AML-193 (cell line): ENCODE measurements at places on chromosomes 7 and 10.

DNA sequence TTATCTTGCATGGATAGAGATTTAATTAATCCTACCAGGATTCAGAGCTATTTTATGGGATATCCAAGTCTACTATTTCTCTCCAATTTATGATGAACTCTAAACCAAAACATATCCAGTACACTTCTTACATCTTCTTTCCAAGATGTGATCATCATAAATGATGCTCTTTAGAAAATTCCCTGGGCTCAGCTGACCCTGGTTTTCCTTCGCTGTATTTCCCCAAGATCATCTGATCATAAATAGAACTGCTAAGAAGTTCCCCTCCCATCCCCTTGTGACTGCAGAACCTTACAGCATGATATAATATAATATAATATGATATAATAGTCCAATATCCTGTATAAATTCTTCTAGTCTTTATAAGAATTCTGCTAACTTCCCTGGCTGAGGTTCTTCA lies 114.6 kb upstream of the LYZL2 start:
- no peak for DNase-seq

- DNase-seq = peak; percentile 5
Observed at GRCh38 chr10:72567889-72568640, 57.8 kb downstream of the MICU1 start.

- no peak for DNase-seq
Observed at GRCh38 chr10:119817991-119818888, 54.4 kb downstream of the MCMBP start.

DNA sequence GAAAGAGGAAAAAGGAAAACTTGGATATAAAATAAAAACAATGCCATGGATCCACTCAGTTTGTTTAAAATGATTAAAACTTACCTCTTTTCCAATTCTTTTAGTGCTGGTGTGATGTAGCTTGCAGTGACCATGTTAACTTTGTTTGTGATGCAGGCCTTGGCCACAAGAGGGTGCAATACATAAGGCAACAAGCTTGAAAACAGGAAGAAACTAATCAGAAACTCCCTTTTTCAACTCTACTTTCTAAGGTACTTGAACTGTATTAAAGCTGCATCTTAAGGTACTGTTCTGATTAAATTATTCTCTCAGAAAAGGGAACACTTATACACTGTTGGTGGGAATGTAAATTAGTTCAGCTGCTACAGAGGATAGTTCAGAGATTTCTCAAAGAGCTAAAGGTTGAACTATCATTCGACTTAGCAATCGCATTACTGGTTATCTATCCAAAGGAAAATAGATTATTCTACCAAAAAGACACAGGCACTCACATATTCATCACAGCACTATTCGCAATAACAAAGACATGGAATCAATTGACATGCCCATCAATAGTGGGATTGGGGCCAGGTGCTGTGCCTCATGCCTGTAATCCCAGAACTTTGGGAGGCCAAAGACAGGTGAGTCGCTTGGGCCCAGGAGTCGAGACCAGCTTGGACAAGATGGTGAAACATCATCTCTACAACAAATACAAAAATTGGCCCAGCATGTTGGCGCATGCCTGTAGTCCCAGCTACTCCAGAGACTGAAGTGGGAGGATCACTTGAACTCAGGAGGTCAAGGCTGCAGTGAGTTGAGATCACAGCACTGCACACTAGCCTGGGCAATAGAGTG lies 50.9 kb downstream of the AASS start:
- peak; percentile 28 for DNase-seq

GRCh38 chr7:43753271-43753810 lies 5.1 kb upstream of the BLVRA start:
- DNase-seq = no peak

DNA sequence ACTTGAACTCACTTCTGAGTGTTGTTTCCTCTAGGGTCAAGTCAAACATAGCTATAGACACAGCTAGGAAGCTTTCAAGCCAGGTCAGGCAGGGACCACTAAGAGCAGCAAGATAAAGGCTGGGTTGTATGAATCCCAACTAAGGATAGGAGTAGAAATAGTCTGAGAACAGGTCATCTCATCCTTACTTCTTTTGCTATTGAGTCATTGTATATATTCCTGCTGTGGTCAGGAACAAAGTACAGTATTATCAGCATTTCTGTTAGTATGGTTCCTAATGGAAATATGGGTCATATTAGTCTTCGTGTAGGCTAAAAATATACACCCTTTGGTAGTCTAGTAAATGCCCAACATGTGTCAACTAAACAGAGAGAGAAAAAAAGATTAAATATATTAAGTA lies 145.3 kb downstream of the BTAF1 start:
- no peak for DNase-seq

- no peak for DNase-seq
Observed at GRCh38 chr10:74683621-74684364, 142.6 kb upstream of the KAT6B start.

DNA sequence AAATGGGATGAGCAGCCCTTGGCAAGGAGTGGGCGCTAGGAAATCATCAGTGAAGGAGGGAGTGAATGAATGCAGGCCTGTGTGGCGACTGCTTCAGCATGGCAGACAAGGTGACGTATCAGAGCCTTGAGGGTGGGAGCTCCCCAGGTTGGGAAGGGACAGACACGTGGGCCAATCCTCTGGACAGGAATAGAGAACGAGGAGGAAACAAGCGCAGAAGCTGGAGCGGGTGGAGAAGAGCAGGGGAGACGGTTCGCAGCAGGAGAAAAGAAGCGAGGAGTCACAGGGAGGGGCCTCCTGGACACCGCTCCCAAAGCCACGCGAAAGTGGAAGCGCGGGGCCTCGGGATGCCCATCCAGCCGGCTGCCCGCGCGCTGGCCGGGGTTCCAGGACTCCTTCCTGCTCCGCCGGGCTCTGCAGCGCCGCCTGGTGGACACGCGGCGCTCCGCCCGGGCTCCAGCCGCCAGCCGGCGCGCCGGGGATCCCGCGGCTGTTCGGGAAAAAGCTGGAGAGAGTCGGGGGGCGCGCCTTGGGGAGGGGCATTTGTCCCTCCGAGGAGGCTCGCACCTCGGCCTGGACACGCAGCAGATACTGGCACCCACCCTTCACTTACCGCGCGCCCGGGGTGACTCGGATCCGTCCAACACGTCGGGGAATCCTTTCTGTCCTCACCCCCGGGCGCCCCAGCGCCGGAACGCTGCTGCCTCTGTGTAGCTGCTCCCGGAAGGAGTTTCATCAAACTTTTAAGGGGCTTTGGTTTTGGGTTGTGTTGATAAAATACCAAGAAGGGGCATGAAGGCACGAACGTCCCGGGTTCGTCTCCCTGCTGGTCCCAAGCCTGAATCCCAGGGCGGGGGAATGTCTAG lies 6.3 kb downstream of the ZNF503 start:
- no peak for DNase-seq

DNA sequence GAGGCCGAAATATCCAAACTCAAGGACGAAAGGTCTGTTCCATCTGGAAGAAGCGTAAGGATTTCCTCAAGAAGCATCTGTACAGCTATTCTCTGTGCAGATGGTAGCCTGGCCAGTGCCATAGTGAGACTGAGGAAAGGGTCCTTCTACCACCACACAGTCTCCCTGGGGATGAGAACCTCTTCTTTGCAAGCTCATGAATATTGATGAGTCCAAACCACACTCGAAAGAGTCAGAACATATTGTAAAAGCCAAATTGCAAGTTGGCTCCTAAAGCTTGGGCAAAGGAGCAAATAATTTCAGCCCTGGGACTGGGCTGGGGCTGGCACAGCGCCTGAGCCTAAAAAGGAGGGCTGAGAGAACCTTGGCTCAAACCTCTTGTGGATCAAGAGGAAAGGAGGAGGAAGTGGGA lies 66.1 kb upstream of the PIP4K2A start:
- no peak for DNase-seq

DNA sequence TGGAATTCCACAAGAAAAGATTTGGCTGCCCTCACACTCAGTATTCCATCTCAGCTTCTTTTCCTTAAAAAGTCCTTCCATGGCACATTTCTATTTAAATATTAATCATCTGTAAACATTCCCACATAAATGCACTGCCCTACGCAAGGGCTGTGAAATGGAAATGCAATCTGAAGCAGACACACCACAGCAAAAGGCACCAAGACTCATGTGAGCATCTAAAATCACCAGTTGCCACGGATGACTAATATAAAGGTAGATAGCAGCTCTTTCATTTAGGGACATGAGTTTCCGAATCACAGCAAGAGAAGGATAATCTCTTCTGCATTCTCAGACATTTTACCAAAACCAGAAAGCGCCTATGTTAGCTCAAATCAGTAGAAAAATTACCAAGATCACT lies 31.6 kb downstream of the COA1 start:
- no peak for DNase-seq

GRCh38 chr10:6603142-6604125 lies 23.4 kb upstream of the PRKCQ start:
- DNase-seq = no peak

GRCh38 chr7:81845744-81846241 lies 75.9 kb upstream of the HGF start:
- peak; percentile 38 for DNase-seq

DNA sequence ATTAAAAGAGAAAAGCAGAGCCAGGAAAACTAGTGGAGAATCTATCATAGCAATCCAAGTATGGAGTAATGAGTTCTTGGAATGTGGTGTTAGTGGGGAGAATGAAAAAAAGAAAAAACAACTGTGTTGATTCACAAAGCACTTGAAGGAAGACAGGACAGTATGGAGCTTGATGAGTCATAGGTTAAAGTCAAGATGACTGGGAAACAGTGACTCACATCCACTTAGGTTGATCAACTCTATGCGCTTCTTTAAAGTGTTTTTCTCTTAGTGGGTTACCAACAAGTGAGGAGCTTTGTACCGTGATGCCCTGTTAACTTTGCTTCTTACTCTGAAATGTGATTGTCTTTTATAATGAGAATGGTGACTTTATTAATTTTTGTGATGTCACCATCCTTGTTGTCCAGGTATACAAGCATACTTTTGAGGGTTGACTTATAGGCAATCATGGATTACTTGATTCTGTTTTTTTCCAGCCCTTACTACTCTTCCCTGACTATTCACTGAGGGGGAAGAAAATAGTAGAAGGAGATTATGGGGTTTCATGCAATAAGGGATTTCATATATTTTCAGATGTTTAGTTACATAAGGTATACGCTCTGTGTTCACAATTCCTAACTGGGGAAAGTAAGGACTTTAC lies 32.1 kb upstream of the MDFIC start:
- peak; percentile 13 for DNase-seq
